ENCODE measurements at places on chromosomes 4 and X.

DNA sequence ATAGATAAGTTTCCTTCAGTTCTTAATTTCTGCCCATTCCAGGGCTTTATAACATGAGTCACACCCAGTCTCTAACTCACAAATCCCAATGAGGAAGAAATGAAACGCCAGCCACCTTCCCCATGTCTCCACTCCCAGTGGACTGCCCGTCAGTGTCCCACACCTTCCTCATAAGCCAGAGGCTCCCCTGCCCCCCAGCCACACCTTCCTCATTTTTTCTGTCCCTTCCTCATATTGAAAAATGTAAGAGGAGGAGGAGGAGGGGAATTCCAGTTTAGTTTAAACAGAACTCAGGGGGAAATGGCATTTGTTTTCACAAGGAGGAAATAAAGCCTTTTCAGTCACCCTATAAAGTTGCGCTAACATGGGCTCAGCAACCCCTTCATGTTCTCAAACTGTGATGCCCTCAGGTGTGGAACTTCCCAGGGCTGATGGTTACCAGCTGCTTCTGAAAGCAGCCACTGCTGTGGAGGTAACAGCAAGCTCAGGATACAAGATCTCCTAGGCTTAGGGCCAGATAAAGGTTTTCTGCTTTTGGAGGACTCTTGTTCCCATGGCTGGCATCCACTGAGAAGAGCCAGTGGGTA lies 97.8 kb downstream of the PARM1 start:
- DNase-seq: no peak

DNA sequence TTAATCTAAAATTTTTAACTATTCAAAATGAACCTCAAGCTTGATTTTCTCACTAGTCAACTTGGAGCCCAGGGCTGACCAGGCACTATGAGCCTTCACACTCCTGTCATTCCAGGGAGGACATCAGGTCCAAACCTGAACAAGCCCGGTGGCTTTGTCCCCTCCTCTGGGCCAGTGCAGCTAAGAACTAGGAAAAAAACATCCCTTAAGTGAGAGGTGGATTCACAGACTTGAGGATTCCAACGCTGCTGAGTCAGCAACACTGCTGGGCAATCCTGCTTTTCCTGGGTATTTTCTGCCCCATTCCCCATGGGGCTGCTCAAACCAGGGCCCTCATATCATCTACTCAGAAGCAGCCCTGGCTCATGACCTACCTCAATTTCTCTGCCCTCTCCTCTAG lies 4.0 kb downstream of the RNF212 start:
- no peak for DNase-seq

GRCh38 chr4:187276736-187277408 lies 553.2 kb upstream of the FAT1 start:
- DNase-seq: no peak

- no peak for DNase-seq
Measured at GRCh38 chrX:72069350-72070160, 62.2 kb downstream of the RTL5 start.
